ENCODE measurements at places on chromosomes 3 and 15.

DNA sequence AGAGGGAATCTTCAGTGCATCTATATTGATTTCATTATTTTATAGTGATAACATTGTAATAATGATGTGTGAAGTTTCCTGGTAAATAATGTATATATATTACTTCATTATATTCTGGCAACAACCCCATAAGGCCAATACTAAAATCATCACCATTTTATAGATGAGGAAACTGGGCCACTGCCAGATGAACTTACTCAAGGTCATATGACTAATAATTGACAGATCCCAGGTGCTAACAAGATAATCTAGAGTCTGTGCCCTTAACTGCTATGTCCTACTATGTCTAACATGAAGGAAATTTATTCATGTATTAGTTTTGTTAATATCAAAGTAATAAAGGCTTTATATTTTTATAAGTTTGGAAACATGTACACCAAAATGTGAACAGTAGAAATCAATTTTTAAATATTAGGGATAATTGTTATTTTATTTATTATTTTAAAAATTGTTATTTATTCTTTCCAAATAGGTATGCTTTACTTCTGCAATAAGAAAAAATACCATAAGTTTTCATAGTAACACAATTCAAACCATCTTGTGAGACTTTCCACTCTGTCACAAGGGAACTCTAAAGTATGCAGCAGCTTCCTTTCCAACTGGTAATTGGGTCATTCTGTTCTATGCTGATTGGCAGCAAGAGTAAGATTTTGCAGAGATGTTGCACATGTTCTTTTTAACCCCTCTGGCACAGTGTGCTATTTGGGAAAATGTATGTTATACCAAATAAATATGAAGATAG lies 90.8 kb upstream of the CMC1 start:
- no peak for DNase-seq

DNA sequence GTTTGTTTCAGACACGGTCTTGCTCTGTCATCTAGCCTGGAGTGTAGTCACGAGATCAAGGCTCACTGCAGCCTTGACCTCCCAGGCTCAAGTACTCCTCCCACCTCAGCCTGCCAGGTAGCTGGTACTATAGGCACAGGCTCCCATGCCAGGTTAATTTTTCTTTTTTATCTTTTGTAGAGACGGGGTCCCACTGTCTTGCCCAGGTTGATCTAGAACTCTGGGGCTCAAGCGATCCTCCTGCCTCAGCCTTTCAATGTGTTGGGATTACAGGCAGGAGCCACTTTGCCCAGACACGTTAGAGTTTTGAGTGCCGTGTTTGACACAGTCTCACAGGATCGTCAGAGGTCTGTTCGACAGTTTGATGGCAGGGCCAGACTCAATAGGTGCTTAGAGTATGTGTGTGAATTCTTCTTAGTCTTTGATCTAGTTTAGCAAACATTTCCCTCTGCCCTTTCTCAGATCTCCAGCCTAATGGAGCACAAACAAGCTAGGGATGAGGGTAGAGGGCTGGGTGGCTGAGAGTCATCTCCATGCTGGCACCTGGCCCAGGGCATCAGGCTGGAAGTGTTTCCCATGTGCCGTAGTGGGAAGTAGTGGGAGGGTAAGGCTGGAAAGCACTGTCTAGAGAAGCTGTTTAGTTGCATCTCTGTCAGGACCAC lies 66.1 kb upstream of the DLG1 start:
- no peak for DNase-seq

DNA sequence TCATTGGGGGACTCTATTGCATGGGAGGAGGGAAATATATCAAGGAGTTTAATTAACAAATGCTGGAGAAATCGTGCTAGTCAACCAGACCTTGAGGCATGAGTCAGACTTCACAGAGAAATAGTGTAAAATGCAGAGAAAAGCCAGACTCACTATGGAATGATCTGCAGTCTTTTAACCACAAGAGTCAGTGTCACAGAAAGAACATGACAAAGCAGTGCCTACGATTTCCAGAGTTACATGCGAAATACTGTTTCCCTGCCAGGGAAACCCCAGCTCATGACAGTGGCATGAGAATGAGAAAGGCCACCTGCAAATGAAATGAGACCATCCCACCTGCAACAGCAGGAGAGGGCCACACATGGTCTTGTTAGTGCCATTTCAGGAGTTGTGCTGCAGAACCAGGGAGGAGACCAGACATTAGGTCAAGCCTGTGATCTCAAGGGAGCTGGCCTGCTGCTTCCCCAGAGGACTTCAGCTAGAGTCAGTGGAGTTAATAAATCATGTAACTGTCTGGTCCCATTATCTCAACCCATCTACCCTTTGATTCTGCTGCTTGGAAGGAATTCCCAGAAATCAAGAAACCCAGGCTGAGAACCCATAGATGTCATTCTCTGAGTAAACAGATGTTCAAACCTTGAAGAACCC lies 79.0 kb downstream of the ERC2 start:
- DNase-seq: no peak

- DNase-seq: no peak
These were observed 519.1 kb downstream of the FOXP1 start for GRCh38 chr3:71064291-71064955.

DNA sequence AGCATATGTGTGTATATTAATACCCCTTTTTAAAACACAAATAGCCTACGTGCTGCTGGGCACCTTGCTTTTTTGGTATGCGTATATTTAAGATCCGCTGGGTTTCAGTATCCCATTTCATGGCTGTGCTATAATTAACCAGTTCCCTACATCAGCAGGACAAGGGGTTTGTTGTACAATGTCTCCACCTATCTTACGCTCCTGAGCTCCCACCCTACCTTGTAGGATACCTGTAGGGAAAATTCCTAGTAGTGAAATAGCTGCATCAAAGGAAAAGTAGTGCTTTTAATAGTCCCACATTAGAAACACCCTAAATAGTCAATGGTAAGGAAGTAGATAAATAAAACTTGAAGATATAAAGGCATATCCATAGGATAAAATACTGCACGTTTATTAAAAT lies 1.4 kb downstream of the MAP6D1 start:
- no peak for DNase-seq

GRCh38 chr15:25094066-25094465 lies 139.3 kb downstream of the SNRPN start:
- DNase-seq: no peak

- DNase-seq: peak; percentile 42
These were observed 78.7 kb upstream of the GCNT3 start for GRCh38 chr15:59532770-59533379.

GRCh38 chr3:55292360-55292759 lies 194.7 kb downstream of the WNT5A start:
- no peak for DNase-seq

GRCh38 chr3:172836390-172836997 lies 86.0 kb downstream of the ECT2 start:
- DNase-seq: peak; percentile 5

DNA sequence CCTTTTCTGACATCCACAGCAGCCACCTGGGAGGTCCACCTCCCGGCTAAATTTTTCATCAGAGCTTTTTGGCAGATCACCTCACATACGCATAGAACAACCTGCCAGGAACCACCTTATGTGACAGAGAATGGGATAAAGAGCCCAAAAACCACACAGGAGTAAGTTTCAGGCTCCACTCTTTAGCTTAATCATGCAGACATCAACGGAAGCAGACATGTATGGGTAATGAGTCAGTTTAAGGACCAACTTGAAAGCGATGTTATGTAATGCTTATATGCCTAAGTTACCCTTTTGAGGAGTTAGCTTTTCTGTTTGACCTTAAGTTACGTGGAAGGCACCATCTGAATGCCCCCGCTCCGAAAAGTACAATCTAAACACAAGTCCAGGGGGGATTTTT lies 183.3 kb upstream of the BHLHE40 start:
- no peak for DNase-seq

DNA sequence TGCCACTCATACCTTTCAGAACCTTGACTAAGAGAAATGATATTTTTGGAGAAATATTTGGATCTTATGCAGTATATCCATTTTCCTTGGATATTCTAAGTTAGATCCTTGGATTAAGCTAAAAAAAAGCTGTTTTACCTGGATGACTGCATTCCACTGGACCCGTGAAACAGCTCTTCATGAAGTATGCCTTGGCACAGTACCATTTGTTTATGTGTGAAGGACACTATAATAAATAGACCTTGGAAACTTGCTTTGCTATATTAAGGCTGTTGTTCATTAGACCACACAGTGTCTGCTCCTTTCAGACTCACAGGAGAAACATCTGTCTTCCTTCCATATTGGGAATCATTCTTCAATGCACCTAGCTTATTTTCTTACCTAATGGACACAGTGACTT lies 651.0 kb upstream of the TGFBR2 start:
- no peak for DNase-seq

- DNase-seq: no peak
These were observed 10.2 kb upstream of the APBA2 start for GRCh38 chr15:28875461-28876000.

DNA sequence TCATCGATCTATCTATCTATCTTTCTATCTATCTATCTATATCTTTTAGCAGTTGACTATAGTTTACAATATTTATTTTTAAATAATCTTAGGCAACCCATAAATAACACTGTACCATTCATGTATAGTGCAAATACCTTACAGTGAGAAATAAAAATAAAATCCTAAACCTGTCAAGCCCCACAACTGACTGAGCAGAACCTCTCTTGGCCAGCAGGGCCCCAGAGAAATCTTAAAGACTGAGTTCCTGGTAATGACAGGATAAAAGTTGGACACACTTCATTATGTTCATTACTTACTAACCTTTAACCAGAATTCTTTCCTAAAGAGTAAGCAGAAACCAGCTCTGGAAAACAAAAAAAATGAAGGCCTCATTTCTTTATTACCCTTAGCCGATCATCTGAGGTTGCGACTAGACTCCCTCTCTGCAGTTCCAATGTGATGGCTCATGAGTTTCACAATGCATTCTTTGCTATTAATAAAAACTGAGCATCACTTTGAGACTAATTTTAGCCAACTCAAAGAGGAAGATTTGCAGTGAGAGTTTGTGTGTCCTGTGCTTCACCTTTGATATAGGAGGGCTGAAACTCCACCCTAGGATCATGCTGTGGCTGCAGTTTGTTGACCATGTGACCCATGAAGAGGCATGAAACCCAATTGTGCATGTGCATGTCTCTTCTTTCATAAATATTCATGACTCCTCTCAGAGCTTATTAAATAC lies 1072.0 kb downstream of the NSUN3 start:
- no peak for DNase-seq

DNA sequence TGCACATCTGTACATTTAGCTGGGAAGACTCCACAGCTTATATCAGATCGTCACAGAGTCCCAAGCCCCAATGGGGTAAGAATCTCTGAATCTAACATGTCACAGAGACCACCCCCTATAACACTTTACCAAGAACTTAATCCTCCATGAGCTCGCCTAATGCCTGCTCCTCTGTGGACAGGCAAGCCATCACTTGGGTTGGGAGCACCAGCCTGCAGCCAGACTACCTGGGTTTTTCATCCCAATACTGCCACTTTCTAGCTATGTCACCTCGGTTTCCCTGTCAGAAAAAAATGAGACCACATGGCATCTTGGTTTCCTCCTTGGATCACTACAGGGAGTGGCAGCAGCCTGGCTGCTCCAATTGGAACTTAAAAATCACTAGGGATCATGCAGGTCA lies 277.9 kb upstream of the TLE3 start:
- no peak for DNase-seq

- no peak for DNase-seq
These were observed 86.5 kb upstream of the NMNAT3 start for GRCh38 chr3:139764069-139764905.

DNA sequence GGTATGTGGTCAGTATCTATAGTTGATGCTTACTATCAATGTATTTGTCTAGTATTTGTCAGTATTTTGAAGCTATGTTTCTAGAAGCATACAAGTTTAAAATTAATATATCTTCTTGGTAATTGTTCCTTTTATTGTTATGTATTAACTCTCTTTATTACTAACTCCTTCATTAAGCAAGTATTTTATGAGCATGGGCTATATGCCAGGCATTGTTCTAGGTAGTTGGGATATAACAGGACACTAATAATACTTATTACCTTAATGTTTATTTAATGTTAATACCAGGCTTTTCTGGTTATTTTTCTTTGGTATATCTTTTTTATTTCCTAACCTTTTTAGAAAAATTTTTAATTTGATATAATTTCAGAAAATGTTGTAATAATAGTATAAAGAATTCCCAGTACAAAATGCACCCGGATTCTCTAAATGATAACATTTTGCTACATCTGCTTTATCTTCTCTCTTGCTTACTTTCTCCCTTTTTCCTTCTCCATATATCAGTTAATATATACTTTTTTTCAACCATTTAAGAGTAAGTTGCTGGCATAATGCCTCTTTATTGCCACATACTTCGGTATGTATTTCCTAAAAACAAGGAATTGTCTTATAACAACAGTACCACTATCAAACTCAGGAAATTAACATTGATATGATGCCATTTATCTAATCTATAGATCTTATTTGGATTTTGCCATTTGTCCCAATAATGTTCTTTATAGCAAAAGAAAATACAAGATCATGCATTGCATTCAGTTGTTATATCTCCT lies 30.9 kb downstream of the LRRC49 start:
- no peak for DNase-seq

GRCh38 chr3:128472449-128473179 lies 5.9 kb upstream of the DNAJB8 start:
- no peak for DNase-seq

GRCh38 chr3:58989163-58989562 lies 60.7 kb downstream of the CFAP20DC start:
- DNase-seq: no peak

GRCh38 chr3:140726066-140726465 lies 48.2 kb downstream of the TRIM42 start:
- no peak for DNase-seq

GRCh38 chr15:32943711-32944110 lies 225.9 kb downstream of the GREM1 start:
- DNase-seq: no peak

DNA sequence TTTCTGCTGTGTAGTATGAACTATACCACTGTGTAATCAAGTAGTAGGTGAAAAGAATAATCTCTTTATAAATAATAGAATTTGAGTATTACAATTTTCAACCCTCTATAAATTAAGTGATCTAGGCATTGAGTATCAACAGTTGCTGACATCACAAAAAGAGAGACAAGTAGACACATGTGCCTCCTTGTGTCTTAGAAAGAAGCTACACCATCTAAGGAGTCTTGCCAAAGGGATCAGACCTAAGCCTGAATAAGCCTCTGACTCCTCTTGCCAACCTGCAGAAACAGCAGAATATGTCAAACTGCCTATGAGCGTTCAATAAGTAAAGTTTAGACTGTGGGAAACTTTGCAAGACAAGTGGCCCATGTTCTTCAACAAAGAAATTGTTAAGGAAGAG lies 5.8 kb upstream of the MTMR10 start:
- DNase-seq: no peak

DNA sequence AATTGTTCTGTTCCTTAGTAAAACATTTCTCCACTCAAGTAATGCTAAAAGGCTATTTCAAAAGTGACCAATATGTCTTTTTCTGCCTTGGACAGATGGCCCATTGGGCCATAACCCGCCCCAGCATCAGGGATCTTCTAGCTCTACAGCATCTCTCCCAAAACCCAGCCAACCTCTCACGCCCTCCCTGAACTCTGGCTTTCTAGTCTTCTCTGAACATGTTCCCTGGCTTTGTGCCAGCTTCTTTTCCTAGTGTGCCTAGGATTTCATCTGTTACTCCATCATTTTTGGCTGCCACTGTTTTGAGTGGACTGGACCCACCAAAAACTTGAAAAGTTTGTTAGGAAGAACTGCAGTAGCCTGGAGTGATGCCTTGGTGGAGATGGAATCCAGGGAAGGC lies 30.7 kb downstream of the TRPM1 start:
- DNase-seq: no peak

Measured in T-helper 1 cell (primary cell).